ENCODE measurements at places on chromosomes 11 and 22. TPM values are rescaled to one million over a fixed set of nuclear protein-coding genes. Genes with fewer than 3 reads are reported as not detected.

The MS4A8 gene
- not detected for total RNA-seq

The TMA7B gene
- total RNA-seq = not detected

The PLAAT5 gene
- total RNA-seq = 1.4 TPM

The CCDC83 gene
- total RNA-seq = not detected

The NCR3LG1 gene
- 0.80 TPM for total RNA-seq
